ENCODE measurements at places on chromosomes 12 and 14.

DNA sequence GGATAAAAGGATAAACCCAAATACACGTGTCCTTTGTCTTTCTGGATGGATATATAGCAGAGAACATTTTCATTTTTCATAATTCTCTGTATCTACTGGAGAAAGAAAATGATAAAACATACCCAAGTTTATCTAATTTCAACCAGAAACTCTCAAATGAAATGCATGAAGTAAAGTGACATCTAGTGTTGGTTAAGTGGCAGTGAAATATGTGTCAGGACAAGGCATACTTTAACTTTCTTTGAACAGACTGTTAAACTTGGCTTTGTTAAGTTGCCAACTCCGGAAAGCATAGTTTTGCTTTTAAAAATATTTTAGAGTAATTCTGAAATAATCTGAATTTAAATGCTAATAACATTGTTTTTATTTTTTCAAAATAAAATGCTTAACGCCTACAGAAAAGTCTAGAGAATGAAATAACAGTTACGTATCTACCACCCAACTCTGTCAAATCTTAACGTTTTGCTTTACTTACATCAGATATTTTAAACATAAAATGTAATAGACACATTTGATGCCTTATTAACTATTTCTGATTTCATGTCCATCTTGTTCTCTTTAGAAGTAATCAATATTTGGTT, 25.2 kb upstream of the NTN4 start:
- no peak for DNase-seq

- DNase-seq = no peak
These were observed 374.4 kb downstream of the DPF3 start for GRCh38 chr14:72519543-72519942.

GRCh38 chr12:124562796-124563181, 4.6 kb downstream of the NCOR2 start:
- no peak for DNase-seq

GRCh38 chr14:74038020-74038859, 19.1 kb downstream of the BBOF1 start:
- no peak for DNase-seq

DNA sequence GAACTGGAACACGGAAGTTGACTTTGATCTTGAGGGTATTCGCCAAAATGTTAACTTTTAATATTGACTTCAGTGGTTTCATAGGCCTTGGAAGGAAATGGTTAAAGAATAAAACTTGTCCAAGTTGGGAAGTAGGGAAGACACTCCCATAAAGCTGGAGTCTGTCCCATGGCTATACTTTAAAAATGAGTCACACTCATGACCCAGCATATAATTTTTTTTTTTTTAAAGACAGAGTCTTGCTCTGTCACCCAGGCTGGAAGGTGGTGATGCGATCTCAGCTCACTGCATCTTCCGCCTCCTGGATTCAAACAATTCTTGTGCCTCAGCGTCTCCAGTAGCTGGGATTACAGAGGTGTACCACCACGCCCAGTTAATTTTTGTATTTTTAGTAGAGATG, 19.6 kb downstream of the TMPRSS12 start:
- DNase-seq = no peak

DNA sequence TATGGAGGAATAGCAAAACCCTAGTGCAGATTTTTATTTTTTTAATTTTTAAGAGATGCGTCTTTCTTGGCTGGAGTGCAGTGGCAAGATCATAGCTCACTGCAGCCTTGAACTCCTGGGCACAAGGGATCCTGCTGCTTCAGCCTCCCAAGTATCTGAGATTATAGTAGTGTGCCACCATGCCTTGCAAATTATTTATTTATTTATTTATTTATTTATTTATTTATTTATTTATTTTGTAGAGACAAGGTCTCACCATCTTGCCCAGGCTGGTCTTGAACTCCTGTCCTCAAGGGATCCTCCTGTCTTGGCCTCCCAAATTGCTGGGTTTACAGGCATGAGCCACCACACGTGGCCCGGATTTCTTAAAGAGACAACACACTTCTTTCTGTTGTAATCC, 1158.8 kb downstream of the AACS start:
- DNase-seq = no peak

DNA sequence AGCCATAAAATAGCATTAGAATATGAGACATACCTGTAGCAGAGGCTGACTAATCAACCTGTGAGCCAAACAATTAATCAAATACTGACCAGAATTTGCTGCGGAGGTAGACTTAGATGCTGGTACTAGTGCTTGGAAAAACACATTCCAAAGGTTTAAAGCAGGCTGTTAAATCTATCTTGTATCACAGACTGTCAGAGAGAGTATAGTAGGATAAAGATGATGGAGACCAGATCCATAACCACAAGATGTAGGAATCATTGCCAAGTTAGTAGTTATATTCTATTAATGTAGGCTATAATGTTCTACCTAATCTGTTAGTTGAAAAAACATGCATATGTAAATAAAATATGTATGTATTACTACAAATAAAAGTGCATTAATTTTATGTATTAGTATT, 726.2 kb downstream of the SLC6A15 start:
- no peak for DNase-seq

DNA sequence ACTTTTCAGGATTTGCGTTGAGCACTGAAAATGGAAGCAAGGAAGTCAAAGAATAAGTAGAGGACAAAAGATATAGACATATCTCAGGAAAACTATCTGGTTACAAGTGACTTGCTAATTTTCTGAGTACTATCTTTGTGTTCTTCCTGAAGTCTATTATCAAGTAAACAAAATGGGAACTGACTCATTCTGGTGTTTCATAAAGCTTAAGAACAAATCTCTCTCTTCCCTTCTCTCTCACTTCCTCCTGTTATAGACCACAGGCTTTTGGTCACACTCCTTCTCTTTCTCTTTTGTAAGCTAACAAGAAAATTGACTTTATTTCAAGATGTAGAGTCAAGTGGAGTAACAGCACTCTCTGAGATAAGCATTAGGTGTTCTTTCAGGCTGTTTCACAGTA, 406.6 kb upstream of the SYT1 start:
- no peak for DNase-seq

- DNase-seq = no peak
These were observed 256.9 kb downstream of the SYT1 start for GRCh38 chr12:79121486-79121885.

- DNase-seq = no peak
These were observed 20.5 kb downstream of the CBX5 start for GRCh38 chr12:54259194-54260011.

DNA sequence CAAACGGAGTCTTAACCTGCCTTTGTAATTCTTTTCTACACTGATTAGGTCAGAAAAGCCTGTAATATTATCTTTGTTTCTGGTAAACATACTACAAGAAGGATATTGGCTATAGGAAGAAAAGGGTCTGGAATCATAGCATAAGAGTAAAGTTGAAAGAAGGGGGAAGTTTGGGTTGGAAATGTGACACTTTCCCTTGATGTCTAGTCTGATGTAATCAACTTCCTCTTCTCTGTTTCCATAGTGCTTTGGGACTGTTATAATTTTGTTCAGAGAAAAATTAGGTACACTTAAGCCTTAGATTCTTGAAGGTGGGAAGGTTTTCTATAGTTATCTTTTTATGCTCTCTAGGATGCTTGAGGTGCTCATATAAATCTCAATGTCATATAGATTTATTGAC, 322.2 kb downstream of the AEBP2 start:
- no peak for DNase-seq

DNA sequence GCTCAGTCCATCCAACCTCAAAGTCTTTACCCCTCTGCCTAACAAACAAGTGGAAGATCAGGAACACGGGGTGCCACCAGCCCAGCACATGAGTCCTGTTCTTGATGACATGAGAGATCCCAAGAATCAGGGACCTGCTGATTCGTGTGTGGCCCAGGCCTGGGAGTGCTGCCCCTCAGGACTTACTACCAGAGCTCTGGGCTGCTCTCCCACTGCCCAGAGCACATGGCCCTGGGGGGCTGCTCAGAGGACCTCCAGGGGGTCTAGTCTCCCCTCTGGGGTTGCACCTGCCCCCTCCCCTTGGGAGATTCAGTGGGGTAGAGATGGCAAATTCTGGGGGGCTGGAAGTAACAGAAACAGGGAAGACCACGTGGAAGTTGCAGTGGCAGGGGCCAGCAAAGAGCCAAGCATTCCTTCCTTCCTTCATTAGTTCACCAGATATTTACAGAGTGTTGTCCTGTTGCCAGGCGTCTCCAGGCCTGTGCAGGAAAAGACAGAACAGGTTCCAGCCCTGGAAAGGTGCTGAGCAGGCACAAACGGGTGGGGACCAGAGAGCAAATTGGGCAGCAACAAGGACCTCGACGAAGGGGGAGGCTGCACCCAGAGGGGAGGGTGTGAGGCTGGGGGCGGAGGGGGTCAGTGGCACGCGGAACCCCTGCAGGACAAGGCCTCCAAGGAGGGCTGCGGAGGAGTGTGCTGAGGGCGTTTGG, 45.1 kb upstream of the MEG3 start:
- DNase-seq = no peak

All from stimulated activated CD4-positive, alpha-beta T cell treated with anti-CD3 and anti-CD28 coated beads, Interleukin-1b, Interleukin-23, amount 100 ng/mL, for 1 hour (primary cell).